ENCODE measurements at places on chromosomes 3 and 15. TPM values are rescaled to one million over a fixed set of nuclear protein-coding genes. Genes with fewer than 3 reads are reported as not detected.

DNA sequence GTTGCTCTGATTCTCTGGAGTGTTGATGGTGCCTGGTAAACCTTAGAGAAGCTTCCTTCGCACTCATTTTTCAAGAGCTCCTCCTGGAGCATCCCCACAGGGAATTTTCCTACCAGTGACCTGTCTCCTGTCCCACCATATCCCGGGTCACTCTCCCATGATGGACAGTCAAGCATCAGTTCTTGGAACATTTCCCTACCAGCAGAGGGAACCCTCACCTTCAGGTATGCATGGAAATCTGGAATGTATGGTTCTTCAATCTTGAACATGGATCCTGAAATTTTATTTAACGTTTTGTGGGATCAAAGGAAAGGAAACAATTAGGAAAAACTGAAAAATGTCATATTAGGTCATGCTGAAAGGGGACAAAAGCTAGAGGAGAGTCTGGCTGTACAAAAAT is 153.8 kb downstream of the SPATA16 start:
- no peak overlapping the region for H3K27ac ChIP-seq
- H3K4me1 ChIP-seq, result no peaks in the 10 kb centered on the region
- no peaks in the 10 kb centered on the region for H3K27me3 ChIP-seq
- no peak overlapping the region for H3K4me3 ChIP-seq

DNA sequence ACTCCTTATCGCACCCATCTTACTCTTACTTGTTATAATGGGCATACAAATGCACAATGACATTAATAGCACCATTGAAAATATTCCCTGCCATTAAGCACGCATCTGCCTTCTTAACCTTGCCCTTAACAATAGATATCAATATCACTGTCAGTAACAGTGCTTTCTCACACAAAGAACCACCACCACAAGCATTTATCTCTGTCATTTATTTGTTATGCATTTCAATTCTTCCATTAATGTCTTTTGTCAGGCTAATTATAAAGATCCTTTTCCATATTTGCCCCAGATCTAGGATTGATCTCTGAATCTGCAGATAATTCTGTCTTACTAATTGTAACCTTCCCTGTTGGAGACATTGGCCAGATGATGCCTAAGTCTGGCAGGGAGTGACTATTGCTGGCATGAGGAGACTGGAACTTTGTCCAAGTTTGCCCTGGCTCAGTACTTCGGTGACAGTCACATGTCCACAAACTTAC is 419.6 kb upstream of the TGFBR2 start:
- no peak overlapping the region for H3K4me3 ChIP-seq
- no peak overlapping the region for H3K27ac ChIP-seq
- H3K27me3 ChIP-seq, result no peaks in the 10 kb centered on the region
- peaks cover 3% of the 10 kb centered on the region for H3K4me1 ChIP-seq
- no peak for DNase-seq

DNA sequence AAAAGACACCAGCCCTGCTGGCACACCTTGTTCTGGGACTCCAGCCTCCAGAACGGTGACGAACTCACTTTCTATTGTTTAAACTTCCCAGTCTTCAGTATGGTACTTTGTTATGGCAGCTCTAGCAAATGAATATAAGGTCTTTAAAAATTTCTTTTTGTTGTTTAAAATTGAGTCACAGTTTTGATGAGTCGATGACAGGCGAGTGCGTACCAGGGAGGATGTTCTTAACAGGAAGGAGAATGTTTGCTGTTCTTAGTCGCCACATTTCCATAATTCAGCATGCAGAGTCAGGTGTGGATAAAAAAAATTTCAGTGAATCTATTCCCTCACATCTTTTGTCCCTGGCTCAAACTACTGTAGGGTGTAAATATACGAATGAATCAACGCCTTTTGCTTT is 12.4 kb downstream of the DNASE1L3 start:
- no peak for DNase-seq
- peaks cover 10% of the 10 kb centered on the region for H3K4me1 ChIP-seq
- H3K4me3 ChIP-seq, result no peak overlapping the region
- no peaks in the 10 kb centered on the region for H3K36me3 ChIP-seq
- H3K27me3 ChIP-seq, result no peaks in the 10 kb centered on the region
- no peak overlapping the region for H3K27ac ChIP-seq

DNA sequence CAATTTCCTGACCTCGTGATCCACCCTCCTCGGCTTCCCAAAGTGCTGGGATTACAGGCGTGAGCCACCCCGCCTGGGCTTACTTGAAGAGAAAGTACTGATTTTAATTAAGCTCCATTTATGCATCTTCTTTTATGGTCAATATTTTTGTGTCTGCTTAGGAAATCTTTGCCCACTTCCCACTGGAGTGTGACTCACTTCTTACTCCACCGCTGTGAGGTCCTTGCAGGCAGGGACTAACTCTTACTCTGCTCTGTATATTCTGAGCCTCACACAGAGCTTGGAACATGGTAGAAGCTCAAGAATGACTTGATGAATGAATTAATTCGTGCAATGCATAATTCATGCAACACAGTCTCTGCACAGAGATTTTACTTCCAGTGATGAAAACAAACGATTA is 2.9 kb upstream of the TM4SF19 start:
- no peak for DNase-seq
- no peak overlapping the region for H3K4me3 ChIP-seq

The GOLGA8J gene
- total RNA-seq, result 0.09 TPM

GRCh38 chr15:57224664-57225063 is 151.6 kb upstream of the CGNL1 start:
- no peak overlapping the region for H3K4me3 ChIP-seq
- H3K36me3 ChIP-seq, result no peaks in the 10 kb centered on the region
- H3K27me3 ChIP-seq, result no peaks in the 10 kb centered on the region
- H3K4me1 ChIP-seq, result no peaks in the 10 kb centered on the region

GRCh38 chr15:97994236-97994635 is 33.7 kb downstream of the ARRDC4 start:
- no peak overlapping the region for H3K4me3 ChIP-seq
- peaks cover 12% of the 10 kb centered on the region for H3K4me1 ChIP-seq
- H3K27ac ChIP-seq, result no peak overlapping the region
- H3K36me3 ChIP-seq, result no peaks in the 10 kb centered on the region

The PIERCE2 gene
- 1.4 TPM for total RNA-seq
